ENCODE measurements at places on chromosomes 6 and 20. TPM values are rescaled to one million over a fixed set of nuclear protein-coding genes. Genes with fewer than 3 reads are reported as not detected.

PKIB gene
- 1.1 TPM for total RNA-seq

OR2J3 gene
- not detected for total RNA-seq

PAX1 gene
- 0.84 TPM for total RNA-seq

RAB44 gene
- total RNA-seq, result not detected

SMIM13 gene
- 10.5 TPM for total RNA-seq

MYMX gene
- total RNA-seq, result 0.54 TPM

DNA sequence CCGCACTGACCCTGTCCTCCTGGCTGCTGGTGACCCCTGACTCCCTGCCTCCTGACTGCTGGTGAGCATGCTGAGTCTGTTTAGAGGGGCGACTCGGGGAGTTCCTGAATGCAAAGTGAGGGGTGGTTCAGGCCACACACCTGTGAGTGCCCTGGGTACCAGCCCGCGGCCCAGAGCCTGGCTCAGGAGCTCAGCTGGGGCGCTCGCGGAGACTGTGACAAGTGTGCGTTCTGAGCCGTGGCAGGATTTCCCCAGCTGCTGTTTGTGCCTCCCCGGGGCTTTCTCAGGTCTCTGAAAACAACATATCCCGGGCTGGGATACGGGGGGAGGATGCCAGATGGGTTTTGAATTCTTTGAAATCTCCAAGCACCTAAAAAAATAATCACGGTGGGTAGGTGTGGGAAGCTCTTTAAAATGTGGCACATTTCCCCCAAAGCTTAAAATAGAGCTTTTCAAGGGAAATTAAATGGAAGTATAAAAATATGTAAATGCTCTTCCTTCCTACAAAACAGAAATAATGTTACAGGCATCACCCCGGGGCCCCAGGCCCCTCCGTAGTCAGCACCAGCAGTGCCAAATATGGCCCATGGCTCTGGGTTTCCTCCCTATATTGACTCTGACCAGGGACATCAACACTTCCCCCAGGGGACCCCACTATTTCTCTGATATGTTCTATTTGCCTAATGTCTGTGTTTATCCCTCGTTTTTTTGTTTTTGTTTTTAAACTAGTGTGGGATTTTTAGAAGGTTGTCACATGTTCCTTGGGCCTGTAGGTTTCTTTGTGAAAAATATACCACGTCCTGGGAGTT lies 49.9 kb upstream of the TAGAP start:
- DNase-seq, result no peak

- DNase-seq, result no peak
Measured at GRCh38 chr6:75613056-75613501, 11.4 kb downstream of the SENP6 start.

DNA sequence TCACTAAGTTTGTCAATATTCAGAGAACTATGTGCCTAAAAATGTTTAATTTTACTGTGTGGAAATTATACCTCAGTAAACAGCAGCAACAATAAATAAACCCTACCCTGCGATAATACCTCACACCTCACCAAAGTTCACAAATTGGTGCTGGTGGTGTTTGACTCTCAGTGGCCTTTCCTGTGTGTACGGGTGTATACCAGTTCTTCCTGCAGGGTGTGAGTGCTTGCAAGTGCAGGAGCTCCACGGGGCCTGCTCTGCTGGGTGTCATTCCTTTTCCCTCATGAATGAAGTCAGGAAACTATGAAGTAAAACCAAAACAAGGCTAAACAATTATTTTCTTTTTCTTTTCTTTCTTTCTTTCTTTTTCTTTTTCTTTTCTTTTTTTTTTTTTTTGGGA lies 4.1 kb upstream of the ENPP5 start:
- no peak for DNase-seq

DNA sequence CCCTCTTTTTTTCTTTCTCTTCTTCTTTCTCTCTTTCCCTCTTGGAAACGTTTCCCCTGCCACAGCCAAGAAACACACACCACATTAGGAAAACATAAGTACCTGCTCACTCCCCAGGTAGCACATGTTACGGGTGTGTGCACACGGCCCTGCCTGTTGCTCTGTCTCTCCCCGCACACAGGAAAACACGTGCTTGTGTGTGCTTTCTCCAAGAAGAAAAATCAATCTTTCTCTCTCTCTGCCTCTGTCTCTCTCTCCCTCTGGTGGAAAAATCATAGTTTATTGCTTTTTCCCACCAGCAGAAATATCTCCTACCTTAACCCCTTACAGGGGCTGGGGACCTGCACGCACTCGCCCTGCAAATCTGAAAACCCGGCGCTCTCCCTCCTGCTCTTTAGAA lies 102.3 kb downstream of the EDN3 start:
- no peak for DNase-seq

GRCh38 chr6:142537612-142538478 lies 236.0 kb downstream of the ADGRG6 start:
- no peak for DNase-seq

DNA sequence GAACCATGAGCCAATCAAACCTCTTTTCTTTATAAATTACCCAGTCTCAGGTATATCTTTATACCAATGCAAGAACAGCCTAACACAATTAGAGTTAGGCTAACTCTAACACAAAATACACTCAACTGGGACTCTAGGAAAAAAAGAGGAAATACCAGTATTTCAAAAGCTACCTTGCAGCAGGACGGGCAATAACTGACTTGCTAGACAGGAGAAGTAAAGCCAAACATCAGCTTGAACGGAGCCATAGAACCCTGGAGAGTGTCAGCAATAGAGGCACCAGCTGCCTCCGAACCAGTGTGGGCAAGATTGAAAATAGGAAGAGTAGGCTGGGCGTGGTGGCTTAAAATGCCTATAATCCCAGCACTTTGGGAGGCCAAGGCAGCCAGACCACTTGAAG lies 162.0 kb upstream of the SOX4 start:
- DNase-seq, result no peak

GRCh38 chr6:41682497-41683272 lies 44.4 kb downstream of the MDFI start:
- DNase-seq, result no peak

- DNase-seq, result no peak
Measured at GRCh38 chr20:58251348-58251978, 23.0 kb upstream of the ANKRD60 start.

GRCh38 chr6:29995340-29995777 lies 53.0 kb downstream of the HLA-A start:
- no peak for DNase-seq

- DNase-seq, result no peak
Measured at GRCh38 chr20:56348305-56348693, 10.5 kb upstream of the FAM210B start.

DNA sequence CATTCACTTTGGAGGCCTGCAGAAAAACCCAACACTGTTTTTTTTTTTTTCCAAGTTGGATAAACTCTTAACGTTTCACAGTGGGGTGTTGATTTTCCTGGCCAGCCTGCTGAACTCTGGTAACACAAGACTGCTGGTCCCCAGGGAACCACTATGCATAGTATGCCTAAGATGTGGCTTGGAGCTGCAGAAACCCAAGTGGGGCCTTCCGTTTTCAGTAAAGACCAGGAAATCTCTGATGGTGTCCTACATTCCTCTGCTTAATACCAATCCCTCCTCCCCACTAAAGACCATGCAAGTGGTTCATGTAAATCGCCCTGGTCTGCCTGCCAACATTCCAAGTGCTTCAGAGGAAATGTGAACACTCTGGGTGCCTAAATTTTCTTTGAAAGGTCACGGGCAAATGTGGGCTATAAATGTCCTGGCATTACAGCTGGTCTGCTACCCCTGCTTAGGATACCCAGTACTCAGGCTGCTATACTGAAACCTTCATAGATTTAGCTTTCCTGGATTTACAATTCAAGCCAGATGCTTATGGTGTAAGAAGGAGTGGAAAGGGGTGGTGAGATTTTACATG lies 615.4 kb downstream of the MAFB start:
- DNase-seq, result no peak

DNA sequence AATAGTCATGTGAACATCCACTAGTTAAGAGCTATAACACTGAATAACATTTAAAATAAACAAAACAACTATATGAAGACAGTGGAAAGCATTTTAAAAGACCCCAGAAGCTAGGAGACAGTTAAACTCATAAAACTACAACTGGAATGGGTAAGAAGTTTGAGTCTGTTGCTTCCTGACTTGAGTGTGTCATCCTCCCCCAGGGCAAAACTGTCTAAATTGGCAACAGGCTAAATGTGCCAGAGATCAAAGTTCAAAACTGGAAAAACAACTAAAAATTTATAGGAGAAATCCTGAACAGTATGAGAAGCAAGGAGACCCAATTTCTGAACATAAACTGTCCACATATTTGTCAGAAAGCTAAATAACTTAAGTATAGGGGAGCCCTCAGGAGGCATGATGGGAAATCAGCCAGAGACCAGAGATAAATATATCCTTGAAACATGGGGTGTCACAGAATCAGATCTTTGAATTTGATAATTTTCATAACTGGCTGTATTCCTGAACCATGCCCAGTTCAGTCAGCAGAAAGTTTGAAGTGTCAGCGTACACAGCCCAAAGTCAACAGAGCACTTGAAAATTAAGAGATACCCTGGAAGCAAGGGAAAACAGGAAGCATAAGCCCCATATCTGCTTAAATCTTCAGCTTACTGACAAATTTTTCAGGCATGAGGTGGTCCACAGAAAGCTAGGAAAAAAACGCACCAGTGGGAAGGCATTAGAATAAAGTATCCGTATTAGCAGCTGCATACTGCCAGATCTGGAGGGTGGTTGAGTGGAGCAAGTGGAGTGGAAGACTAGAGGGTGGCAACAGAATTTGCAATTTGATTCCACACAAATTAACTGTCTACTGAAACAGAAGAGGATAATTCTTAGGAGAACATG lies 516.1 kb upstream of the MAN1A1 start:
- no peak for DNase-seq

DNA sequence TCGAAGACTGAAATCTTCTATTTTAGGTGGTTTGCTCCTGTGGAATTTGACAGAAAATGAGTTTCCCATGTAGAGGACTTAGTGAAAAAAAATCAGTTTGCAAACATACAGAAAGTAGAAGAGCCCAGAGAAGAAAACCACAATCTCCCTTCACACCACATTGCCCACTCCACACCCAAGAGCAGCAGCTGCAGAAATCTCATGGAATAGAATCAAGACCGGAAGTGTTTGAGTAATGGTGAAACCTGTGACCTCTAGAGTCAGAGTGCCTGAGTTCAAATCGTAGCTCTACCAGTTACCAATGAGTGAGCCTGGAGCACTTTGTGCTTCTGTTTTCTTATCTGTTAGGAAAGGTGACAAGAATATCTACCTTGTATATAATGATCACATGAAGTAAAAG lies 4.6 kb downstream of the SIRPG start:
- no peak for DNase-seq

- DNase-seq, result no peak
Measured at GRCh38 chr6:119543332-119543731, 193.8 kb upstream of the MAN1A1 start.

GRCh38 chr20:364905-365794 lies 15.4 kb upstream of the TRIB3 start:
- no peak for DNase-seq

- DNase-seq, result no peak
Measured at GRCh38 chr6:22413681-22414311, 117.0 kb upstream of the PRL start.

GRCh38 chr20:38159566-38159956 lies 5.5 kb downstream of the TGM2 start:
- no peak for DNase-seq

- peak; percentile 15 for DNase-seq
Measured at GRCh38 chr6:626236-626635, 30.7 kb downstream of the HUS1B start.

DNA sequence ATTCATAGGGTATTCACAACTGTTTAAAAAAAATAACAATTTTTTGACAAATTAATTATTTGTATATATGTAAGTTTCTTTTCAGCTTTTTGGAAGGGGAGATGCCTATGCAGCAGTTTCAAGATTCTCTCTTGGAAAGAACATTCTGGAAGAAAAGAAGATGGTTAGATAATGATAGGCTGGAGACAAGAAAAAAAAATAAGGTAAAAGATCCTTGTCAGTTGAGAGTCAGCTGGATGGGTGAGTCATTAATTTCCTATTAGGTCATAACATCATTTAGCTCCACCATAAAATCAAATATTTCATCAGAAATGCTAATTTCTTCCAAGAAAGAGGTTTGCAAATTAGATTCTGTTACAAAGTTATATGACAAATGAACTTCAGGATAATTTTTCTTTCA lies 880.4 kb downstream of the EPHA7 start:
- no peak for DNase-seq

GRCh38 chr6:113591896-113592827 lies 265.0 kb upstream of the MARCKS start:
- DNase-seq, result no peak

DNA sequence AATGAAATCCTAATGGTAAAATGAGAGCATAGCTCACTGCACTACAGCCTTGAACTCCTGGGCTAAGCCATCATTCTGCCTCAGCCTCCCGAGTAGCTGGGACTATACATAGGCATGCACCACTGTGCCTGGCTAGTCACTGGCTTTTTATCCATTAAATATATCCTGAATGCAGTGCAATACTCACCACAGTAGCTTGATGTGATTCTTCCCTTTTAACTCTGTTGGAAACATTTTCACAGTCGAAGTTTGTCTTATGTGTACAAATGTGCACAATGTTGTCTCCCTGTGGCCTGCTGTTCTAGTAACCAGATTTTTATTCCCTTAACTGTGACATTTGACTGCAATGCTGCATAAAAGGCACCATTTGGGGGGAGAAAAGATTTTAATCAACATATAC lies 56.7 kb downstream of the TRMT6 start:
- no peak for DNase-seq

DNA sequence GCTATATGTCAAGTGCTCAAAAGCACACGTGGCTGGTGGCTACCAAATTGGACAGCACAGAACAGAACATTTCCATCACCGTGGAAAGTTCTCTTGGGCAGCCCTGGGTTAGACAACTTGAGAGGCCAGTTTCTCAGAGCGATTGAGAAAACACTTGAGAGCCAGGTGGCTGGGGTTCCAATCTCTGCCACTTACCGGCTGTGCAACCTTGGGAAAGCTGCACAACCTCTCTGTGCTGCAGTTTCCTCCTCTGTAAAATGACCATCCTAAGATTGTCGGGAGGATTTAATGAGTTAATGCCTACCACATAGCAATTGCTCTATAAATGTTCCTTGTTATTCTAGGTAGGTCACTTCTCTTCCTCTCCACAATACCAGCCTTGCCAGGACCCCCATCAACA lies 25.1 kb upstream of the NFATC2 start:
- DNase-seq, result no peak

- DNase-seq, result no peak
Measured at GRCh38 chr6:31720196-31720770, 1.3 kb downstream of the LY6G6C start.

DNA sequence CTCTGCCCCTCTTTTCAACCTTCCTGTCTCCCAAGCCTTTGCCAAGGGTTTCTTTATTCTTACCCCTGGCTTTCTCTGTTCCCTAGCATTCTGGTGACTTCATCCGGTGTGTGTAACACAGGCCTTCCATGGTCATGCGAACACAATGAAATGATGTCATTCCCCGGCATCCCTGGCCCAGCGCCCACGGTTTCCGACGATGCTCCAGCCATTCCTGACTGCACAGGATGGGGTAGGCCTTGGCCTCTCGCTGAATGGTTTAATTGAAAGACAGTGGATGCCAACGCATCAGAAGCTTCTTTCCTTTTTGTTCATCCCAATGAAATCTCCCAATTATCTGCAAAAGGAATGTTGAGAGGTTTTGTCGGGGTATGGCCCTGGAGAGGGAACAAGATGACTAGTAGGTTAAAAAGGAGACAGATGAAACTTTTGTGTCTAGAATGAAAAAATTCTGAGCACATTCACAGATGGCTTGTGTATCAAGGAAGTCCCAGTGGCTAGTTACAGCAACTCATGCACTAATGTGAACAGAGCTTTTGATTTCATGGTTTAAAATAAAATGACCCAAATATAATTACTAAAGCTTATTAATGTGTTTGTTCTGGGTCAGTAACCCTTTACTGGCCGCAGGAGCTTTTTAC lies 655.0 kb downstream of the QKI start:
- peak; percentile 80 for DNase-seq

GRCh38 chr6:47235964-47236760 lies 73.5 kb downstream of the TNFRSF21 start:
- DNase-seq, result no peak

Data from psoas muscle (tissue), 8 donors.